Colonic mucosa (tissue), 4 donors: ENCODE measurements at places on chromosomes 12 and 14. TPM values are rescaled to one million over a fixed set of nuclear protein-coding genes. Genes with fewer than 3 reads are reported as not detected.

The TMED10 gene
- 432 TPM for total RNA-seq

The SRRM4 gene
- not detected for total RNA-seq

The SERPINA12 gene
- not detected for total RNA-seq

The DPF3 gene
- 14.0 TPM for total RNA-seq

The ADAMTS20 gene
- total RNA-seq, result not detected

- no peak for DNase-seq
Observed at GRCh38 chr12:116879509-116880212, 1.6 kb downstream of the HRK start.

GRCh38 chr12:29395356-29395755, 14.4 kb upstream of the ERGIC2 start:
- no peak for DNase-seq

DNA sequence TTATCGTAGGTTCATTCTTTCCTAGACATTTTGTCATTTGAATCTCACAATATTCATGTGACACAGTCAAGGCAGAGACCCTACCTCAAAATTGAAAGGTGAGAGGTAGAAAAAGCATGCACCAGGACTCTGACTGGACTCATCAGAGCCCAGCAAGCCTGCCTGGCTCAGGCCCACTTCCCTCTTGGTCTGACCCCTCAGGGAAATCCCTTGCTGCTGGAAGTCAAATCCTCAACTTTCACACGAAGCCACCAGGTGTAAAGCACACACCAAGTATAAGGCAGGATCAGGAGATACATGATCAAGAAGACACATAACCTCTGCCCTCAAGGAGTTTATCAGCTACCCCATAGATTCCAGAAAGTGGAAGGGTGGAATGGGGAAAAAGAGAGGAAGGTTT, 18.8 kb downstream of the NIN start:
- DNase-seq, result no peak

- DNase-seq, result no peak
Observed at GRCh38 chr14:90820958-90821357, 4.7 kb upstream of the TTC7B start.

GRCh38 chr14:49527221-49527620, 59.0 kb downstream of the RPS29 start:
- no peak for DNase-seq

DNA sequence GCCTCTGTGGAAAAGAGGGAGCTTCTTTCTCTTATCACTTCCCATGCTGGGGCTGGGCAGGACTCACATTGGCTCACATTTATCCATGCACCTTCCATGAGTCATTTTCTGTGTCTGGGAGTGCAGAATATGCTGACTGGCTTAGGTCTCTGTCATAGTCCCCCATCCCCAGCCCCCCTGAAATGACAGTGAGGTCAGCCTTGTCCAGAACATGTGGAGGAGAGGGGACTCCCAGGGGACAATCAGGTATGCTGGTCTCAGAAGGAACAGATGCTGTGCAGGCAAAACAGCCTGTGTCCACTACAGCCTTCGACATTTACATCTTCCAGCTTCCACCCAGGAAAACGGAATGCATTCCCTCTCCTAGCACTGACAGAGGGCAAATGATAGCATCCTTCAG, 35.0 kb downstream of the ADGRD1 start:
- DNase-seq, result no peak

DNA sequence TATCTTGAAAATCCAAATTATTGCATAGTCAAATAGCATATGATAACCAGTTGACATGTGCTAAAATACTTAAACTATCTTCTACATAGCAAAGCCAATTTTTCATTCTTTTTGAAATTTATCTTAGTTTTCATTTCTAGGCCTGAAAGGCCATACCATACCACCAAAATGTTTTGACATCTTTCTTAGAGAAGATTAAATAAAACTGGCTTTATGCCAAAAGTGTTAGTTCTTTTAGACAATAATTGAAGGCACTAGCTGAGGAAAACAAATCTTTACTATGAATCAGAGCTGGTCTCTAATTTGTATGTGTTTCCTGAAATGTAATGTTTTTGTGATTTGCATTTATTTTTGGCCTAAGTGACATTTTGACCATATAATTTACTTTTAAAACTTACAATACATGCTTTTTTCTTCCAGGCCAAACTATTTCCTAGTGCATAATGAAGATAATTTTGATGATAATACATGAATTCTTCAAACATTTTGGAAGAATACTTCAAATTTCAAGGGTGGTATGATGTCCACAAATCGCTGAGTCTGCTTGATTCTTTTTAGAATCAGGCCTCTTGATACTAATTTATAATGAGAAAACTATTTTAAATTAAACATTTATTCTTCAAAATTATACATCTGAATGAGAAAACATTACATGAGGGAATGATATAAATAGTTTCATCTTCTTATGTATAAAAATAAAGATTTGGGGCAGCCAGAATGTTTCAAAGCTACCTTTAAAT, 6.5 kb upstream of the KCNMB4 start:
- no peak for DNase-seq

GRCh38 chr12:55420307-55420962, 5.6 kb upstream of the OR6C76 start:
- DNase-seq, result no peak

GRCh38 chr12:40336573-40337199, 111.9 kb downstream of the LRRK2 start:
- DNase-seq, result no peak

GRCh38 chr14:69561893-69562292, 12.8 kb downstream of the CCDC177 start:
- DNase-seq, result no peak

DNA sequence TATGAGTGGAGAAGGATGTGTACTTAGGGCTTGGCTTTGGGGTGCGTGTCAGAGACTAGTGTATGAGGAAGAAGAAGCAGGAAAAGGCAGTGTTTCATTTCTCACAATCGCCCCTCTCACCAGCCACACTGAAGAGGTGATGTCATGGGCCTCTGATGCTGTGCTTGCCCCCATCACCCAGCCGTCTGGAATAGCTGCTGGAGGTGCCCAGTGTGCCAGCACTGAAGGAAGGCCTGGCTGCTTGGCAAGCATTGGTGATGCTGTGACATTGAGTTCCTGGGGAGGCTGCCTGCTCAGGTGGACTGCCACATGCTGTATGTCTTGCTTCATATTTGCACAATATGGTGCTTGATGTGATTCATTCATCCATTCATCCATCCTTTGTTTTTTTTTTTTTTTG, 56.2 kb downstream of the CRADD start:
- DNase-seq, result no peak

- DNase-seq, result peak; percentile 34
Observed at GRCh38 chr12:120720234-120720986, 5.2 kb upstream of the ACADS start.

DNA sequence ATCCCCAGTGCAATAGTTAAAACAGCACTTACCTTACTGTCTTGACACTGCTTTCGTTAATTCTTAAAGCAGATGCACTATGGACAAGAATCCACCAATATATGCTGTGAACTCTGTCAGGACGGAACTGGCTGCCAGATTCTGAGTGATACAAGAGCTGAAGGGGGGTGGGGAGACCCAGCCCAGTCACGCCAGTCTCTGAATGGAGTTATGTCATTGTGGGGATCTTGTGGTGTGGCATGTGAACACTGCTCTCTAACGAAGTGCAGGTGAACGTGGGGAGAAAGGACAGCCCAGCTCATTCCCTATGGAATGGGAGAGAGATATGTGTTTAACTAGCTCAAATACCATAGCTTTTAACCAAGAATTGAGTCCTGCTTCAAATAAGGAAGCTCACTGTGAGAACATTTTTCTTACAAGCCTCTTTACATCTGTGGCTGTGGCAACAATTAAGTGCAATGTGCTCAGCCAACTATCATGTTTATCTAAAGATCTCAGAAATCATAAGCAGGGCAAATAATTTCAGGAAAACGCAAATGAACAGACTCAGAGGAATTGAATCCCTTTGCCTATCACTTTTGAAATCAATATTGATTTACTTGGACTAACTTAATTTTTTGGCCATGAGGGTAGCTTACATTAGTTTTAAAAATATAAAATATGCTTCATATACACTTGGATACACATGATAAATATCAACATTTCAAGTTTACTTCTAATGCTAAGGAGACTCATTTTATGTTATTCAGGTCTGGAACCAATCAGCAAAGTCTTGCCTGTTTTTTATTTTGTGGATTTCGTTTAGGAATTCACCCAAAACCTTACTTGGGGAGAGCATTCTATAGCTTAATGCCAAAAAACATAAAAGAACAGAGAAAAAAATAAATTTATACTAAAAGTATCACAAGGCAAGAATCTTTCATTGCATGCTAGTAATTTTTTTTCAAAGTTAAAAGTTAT, at the start of gene LUM:
Gene LUM, minus strand, starts transcription at position 129 of the 960 bp plus-strand sequence. CDS start 2,515 bp downstream, outside the sequence.
- DNase-seq, result peak; percentile 25

DNA sequence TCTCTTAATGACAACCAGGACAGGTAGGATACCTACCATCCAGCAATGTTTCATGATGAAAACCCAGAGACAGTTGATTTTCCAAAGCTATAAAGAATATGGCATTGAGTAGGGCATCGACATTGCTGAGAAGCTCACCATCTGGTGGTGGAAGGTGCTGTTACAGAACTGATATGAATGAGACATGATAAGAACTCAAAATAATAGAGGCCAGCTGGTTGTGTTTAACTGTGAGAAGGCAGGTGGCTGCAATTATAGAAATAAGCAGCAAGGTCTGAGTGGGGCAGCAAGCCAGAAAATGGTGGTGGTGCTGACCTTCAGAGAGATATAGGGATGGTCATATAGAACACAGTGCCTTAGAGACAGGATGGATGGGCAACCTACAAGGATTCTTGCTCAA, 449.7 kb downstream of the BTG1 start:
- DNase-seq, result no peak

GRCh38 chr12:124573839-124574786, 6.7 kb upstream of the NCOR2 start:
- no peak for DNase-seq

DNA sequence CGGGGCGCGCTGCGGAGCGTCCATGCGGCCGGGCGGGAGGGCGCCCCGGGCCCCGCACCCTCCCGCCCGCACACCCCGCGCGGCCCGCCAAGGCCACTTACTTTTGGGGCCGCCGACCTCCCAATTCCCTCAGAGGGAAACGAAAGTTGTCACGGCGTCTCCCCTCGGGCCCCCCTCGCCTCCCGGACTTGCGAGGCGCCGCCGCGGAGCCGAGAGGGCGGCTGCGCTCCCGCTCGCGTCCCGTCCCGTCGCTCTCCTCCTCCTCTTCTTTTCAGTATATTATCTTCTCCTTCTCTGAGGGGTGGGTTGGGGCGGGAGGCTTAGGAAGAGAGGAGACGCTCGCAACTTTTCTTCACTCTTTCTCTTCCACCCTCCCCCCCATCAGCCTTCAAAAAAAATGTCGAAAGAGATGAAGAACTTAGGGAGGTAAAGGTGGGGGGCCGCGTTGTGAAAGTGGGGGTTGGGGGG, 613 bp downstream of the DUSP16 start:
- DNase-seq, result peak; percentile 29
